ENCODE measurements at places on chromosomes 3 and 15.

DNA sequence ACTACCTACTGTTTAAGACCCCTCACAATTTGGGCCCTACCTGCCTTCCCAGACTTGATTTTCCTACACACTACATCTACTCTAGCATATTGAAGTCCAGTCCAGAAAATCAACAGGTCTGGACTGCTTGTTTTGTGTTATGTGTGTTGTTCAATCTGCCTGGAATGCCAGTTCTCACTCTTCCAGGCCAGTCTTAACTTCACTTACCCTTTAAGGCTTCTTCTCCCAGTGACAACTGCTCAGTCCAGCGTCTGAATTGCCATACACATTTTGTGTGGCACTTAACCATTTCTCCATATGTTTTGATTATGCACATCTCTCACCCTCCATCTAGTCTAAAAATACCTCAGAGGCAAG is 1.1 kb downstream of the TICRR start:
- no peak for DNase-seq

DNA sequence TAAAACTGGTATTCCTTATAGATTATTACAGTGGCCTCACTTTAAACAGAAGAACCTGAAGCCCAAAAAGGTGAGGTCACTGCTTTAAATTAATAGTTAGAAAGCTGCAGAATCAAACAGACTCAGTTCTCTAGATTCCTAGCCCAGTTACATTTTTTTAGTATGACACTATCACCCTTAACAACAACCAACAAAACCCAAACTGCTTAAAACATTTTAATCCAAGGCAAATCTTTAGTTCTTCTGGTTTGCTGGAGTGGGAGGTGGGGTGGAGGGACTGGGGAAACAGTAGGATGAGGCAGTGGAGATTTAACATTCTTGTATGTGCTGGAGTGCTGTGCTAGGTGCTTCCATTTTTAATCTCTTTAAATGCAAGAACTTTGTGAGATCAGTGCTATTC is 631.6 kb upstream of the KCNMB2 start:
- DNase-seq = no peak

DNA sequence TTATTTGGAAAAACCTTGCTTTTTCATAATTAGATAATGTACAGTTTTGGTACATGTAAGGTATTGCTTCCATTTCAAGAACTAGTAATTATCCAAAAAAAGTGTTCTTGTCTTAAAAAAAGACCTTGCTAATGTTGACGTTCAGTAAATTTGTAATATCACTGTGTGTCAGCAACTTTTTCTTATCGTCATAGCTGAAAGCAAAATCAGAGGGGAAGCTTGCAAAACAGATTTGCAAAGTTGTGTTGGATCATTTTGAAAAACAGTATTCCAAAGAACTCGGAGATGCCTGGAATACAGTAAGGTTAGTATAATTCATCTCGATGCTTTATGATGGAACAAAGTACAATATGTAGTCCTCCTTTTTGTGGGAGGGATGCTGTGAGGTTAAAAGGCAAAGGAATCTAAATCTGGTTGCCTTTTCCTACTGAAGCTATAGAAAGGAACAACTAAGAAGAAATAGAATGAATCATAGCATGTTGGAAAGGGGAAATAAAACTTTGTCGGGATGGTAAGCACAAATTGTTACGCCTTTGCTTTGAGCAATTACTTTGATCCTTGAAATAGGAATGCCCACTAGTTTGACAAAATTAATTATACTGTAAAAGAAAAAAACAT is 1.5 kb downstream of the NSUN3 start:
- no peak for DNase-seq

GRCh38 chr3:42143440-42143839 is 52.3 kb downstream of the TRAK1 start:
- no peak for DNase-seq

- DNase-seq = no peak
Measured at GRCh38 chr3:72482589-72483321, 365.5 kb downstream of the SHQ1 start.

GRCh38 chr3:64046592-64046991 is 23.3 kb upstream of the PSMD6 start:
- no peak for DNase-seq

GRCh38 chr3:57335283-57335938 is 42.9 kb upstream of the ASB14 start:
- DNase-seq = no peak

DNA sequence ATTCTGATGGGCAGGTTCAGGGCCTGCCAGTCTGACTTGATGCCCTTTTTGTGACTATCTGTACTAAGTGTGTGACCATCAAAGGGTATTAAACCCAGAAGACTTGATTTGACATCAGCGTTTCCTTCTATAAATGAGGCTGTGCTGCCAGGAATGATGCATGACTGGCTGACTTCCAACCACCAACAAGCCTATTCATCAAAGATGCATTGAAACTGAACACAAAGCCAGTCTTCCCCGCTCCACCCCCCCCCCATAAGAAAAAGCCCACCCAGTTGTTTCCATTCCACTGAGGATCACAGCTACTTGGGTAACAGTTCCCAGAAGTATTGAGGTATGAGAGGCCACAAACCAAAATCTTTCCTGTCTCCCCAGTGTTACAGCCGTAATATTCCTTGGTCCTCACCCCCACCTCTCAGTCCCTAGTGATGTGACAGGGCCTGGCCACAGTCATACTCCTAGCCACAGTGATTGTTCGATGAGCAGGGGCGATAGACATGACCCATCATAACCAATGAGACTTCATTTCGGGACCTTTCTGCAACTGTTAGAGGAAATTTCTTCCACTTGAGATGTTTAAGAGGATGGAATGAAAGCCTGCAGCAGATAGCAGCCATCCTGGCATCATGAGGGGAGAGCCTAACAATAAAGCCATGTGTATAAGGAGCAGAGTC is 22.6 kb downstream of the SH3BP5 start:
- DNase-seq = no peak

DNA sequence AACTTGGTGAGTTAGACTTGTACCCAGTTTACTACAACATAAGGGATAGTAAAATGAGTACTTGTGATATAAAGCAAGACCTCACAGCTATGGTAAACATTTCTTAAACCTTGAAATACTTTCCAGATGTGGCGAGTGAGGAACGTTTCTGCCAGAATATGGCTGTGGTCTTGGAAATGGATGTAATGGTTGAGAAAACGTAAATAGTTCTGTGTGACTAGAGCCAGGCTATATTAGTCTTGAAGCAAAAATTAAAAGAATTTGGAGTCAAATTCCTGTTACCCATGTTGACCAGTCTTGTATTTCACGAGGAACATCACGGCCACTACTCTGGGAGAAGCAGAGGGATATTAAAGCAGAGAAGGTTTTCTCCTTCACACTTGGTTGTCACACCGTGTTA is 15.3 kb downstream of the OR4F15 start:
- no peak for DNase-seq

GRCh38 chr3:134911586-134912548 is 116.8 kb downstream of the EPHB1 start:
- DNase-seq = no peak

DNA sequence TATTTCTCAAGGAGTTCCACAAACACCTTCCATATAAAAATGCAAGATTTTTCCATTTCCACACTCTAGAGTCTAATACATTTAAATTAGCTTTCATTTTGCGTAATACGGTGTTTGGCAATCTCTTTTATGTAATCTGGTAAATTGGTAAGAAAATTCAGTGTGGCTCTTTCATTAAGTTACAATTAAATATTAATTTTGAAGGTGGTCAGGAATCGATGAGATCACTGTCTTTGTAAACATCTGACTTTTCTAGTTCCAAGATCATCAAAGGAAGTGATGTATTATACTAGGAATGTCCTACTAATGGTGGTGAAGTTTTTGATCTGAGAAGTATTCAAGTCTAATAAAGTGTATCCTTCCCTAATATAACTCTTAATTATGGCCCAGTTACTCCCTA is 1.1 kb upstream of the UTS2B start:
- DNase-seq = no peak

GRCh38 chr3:196537319-196537984 is 22.3 kb upstream of the SMCO1 start:
- no peak for DNase-seq

GRCh38 chr3:16118396-16118795 is 56.1 kb upstream of the GALNT15 start:
- no peak for DNase-seq

GRCh38 chr3:110526777-110527727 is 544.6 kb upstream of the NECTIN3 start:
- no peak for DNase-seq

DNA sequence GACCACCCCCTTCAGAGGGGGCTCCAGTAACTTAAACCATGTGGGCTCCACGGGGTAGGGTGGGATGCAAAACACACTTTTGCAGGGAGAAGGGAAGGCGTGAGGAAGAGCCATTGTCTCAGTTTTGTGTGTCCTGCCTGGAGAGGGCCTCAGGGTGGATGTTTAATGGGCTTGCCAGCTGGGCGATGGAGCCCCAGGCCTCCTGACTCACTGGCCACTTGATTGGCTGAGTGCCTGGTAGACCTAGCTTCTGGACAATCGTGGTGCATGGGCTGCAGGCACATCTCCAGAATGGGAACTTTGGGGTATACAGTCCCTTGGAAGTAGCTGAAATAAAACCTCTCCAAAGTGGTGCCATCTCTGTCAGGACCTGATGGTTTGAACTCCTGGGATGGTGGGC is 118.3 kb upstream of the MRPS22 start:
- no peak for DNase-seq

DNA sequence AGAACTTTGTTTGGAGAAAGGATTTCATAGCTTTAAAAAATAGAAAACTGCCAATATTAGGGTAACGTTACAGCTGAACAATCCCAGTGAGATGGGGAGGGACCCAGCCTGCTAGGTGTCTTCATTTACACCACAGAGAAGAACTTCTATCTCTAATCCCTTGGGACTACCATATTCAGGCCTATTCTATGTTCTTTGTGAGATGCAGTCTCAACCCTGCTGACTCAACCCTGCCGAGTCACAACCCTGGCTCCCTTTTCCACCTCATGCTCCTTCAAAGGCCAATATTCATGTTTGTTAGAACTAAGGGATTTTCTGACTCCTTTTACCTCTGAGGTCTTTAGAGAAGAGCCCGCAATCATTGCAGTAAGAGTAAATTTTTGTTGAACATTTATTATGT is 350.5 kb downstream of the EPHB1 start:
- DNase-seq = no peak

DNA sequence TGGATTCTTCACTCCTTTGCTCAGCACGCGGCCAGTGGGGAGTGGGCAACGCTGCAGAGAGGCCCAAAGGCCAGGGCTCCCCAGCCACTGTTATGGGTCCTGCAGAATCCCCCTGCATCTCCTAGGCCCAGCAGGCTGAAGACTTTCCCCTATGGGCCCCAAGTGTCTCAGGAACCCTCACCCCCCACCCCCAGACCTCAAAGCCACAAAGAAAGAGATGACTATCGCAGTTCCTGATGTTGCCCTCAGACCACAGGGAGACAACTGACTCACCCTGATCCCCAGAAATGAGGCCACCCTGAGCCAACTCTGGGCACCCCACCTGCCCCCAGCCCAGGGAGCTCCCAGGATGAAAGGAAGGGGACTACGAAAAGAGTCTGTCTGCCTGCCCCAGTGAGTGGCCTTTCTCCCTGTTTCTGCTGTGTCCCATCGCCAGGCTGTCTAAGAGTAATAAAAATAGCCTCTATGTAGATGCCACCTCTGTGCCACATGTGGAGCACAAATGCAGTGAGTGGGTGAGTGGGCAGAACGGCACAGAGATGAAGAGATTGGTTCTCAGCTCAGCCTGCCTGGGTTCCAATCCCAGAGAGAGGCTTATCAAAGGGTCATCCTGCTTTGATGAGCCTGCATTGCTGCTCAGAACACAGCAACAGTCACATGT is 283.0 kb downstream of the UACA start:
- DNase-seq = peak; percentile 55

- DNase-seq = no peak
Measured at GRCh38 chr3:184455991-184456390, 76.1 kb downstream of the CHRD start.

DNA sequence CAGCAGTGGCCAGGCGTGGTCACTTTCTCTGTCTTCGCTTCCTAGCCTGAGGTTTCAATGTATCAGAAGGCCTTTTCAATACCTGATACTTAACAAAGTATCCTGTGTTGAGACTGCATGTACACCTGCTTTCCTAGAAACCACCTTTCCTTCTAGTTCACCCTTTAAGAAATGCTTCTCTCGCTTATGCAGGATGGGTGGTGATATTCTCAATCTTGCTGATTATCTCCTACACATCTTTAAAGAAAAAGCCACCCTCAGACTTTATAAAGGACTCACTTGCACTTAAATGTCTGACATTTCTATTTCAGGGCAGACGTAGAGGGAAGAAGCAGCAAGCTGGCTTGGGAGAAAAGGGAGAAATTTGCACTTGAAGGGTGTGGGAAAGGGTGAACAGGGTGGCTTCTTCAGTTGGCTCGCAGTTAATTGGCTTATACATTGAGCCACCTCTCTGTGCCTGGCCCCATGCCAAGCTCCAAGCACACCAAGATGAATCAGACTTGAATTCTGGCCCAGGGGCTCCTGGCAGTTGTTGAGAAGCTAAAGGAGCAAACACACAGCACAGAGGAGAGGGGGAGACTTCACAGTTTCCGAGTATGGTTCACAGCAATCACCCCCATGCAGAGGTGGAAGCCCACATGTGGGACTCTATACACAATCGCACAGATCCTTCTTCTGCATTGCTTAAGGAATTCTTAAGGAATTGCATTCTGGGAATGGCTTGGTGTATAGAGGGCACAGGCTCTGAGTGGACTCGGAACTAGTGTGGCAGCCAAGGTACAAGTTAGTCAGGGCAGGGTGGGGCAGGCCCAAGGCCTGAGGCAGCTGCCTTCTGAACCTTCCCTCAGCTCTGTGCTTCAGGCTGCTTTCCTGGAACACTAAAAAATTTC is 1.3 kb downstream of the ARL6IP5 start:
- peak; percentile 63 for DNase-seq

- peak; percentile 90 for DNase-seq
Measured at GRCh38 chr3:15377961-15378791, 45.8 kb upstream of the SH3BP5 start.

GRCh38 chr3:177831361-177831760 is 634.1 kb upstream of the TBL1XR1 start:
- DNase-seq = no peak

DNA sequence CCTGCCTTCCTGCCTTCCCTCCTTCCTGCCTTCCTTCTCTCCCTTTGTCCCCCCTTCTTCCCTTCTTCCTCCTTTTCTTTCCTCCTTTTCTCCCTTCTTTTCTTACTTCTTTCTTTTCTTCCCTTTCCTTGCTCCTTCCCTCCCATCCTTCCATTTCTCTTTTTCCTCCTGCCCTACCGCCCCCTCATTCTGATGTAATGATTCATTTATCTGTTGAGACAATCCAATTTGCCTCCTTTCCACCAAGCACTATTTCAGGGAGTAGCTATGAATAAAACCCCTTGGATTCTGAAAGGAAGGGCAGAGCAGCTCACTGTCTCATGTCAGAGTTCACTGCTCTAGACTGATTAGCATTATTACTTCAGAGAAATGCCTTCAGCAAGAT is 462.6 kb downstream of the PDCD6IP start:
- no peak for DNase-seq

GRCh38 chr3:150142936-150143335 is 172.2 kb upstream of the PFN2 start:
- no peak for DNase-seq
